Right lung (tissue), 10 donors: ENCODE measurements at places on chromosomes 4 and X.
A peak's percentile ranks its signal among the peaks of the same experiment; 100 is the strongest.

- no peak for DNase-seq
Observed at GRCh38 chrX:14673764-14674163, 144.4 kb downstream of the GLRA2 start.

DNA sequence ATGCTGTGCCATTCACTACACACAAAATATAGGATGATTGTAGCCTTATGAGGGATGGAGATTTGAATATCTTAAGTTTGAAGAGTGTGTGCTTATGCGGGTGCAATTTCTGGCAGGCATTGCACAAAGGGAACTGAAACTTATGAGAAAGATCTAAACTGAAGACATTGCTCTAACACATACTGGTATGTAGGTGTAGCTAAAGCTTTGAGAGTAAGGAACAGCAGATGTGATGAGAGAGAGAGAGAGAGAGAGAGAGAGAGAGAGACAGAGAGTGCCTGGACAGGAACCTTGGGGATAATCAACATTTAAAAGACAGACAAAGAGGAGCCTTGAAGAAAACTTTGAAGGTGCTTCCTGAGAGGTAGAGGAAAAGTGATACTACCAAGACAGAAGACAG, 379.7 kb downstream of the SPRY1 start:
- no peak for DNase-seq

- DNase-seq: no peak
Observed at GRCh38 chr4:3756343-3757059, 9.7 kb upstream of the ADRA2C start.

DNA sequence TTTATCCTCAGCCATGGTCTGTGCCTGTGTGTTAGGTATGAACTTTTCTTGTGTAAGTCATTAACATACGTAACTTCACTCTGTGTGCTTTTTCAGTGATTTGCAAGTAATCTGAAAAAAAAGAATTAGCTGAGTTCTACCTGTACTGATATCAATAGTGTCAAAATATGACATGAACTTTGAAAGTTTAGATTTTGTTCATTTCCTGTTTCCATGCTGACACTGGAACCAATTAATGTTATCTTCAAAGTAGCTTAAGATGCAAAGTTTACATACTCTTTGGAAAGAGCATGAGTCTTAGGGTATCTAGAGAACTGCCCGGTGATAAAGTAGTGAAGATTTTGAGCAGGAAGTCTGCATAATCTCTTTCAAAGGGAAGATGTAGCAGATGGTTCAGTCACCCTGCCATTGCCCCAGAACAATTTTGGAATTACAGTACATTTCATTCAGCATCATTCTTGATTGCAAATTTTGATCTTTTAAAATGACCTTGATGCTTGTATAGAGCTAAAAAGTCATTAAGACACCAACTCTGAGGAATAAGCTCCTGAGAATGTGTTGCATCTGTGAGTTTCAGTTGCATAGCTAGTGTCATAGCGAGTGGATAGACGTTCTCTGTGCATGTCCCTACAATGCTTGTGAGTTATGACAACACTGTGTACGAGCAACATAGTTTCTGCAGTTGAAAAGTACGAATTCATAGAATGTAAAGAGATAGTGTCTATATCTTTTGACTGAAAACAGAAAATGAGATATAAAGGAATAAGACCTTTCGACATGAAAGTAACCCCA, 130.5 kb downstream of the PTTG2 start:
- no peak for DNase-seq

DNA sequence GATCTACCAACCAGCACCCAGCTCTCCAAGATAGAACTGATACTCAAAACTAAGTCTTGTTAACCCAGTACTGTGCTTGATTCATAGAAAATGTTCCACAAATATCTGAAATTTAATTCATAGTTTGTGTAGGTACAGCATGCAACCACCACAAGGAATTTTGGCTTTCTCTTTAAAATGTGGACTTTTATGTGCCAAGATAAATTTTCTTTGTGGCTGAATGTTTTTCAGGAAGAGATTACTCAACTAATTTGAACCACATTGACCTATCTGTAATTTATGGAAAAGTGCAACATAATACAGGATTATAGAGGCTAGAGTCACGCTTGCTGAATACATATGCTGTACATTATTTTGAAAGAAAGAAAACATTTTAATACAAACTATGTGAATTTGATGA, 730.8 kb downstream of the IL1RAPL1 start:
- no peak for DNase-seq

DNA sequence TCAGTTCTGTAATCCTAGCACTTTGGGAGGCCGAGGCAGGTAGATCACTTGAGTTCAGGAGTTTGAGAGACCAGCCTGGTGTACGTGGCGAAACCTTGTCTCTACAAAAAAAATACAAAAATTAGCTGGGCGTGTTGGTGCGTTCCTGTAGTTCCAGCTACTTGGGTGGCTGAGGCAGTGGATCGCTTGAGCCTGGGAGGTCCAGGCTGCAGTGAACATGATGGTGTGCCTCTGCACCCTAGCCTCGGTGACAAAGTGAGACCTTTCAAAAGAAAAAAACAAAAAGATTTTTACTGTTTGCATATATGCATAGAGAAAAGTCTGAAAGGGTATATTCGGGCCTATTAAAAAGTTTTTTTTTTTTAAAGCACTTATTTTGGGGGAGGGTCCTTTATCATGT, 76.1 kb downstream of the KDM6A start:
- DNase-seq: no peak

GRCh38 chrX:126655061-126655460, 102.4 kb upstream of the DCAF12L1 start:
- no peak for DNase-seq

- no peak for DNase-seq
Observed at GRCh38 chr4:40305328-40306170, 29.6 kb upstream of the CHRNA9 start.

- no peak for DNase-seq
Observed at GRCh38 chrX:39513836-39514235, 583.9 kb downstream of the BCOR start.

DNA sequence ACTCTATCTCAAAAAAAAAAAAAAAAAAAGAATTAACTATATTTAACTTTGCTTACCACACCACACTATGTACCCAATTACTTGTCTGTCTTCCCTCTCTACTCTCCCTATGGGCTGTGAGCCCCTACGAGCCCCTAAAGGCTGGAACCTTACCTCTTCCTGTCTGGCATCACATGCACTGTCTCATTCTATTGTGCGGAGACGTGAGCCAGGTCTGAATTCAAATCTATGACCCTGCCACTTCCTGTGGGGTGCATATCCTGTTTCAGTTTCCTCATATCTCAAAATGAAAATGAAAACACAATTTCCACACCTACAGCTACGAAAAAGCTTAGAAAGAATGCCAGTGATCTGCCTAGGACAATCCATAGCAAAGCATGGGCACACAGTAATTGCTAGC, 42.9 kb upstream of the HS3ST1 start:
- no peak for DNase-seq

DNA sequence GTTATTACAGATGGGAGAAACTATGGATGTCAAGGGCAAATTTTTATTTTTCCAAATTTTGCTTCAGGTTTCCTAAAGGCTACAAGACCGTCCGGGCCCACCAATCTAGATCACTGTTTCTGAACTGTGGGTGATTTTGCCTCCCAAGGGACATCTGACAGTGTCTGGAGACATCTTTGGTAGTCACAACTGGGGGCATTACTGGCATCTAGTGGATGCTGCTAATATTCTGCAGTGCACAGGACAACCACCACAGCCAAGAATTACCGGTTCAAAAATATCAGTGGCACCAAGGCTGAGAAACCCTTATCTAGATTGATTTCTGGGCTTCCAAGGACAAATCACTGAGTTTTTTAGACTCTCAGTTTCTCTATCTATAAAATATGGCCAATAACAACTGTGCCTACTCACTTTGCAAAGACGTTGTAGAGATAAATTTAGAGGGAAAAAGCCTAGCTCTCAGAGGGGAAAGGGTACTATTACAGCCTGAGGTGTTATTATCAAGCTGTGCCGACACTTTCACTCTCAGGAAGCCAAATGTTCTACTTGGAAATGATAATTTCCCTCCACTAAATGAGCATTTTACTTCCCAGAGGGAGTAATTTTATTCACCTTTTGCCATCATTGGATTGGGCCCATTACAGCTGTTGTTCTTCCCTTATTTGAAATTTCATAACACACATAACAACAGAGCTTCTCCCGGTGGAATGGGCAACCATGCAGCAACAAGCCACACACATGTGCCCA, 442.1 kb downstream of the CENPC start:
- DNase-seq: no peak

GRCh38 chrX:77622672-77623071, 163.3 kb downstream of the ATRX start:
- DNase-seq: no peak

DNA sequence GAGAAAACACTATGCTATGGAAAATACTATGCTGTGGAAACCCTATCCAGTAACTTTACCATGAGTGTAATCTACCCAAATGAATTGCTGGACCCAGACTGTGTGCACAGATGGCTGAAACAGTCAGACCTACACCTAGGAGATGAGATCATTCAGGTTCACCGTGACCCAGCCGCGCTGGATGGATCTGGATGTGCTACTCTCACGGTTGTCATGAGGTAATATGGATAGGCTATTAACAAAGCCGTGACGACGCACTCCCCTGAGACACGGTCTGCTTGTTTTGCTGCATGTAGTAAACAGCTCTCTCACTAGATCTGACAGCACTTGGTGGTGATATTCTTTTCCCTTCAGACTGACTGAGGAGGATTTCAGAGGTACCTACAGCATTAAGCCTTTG, 832.5 kb upstream of the GRID2 start:
- no peak for DNase-seq

- DNase-seq: no peak
Observed at GRCh38 chr4:69092190-69092589, 4.1 kb upstream of the UGT2B7 start.

- no peak for DNase-seq
Observed at GRCh38 chrX:1281521-1281920, 12.9 kb downstream of the CSF2RA start.

- DNase-seq: no peak
Observed at GRCh38 chr4:172207886-172208285, 394.7 kb downstream of the GALNTL6 start.

DNA sequence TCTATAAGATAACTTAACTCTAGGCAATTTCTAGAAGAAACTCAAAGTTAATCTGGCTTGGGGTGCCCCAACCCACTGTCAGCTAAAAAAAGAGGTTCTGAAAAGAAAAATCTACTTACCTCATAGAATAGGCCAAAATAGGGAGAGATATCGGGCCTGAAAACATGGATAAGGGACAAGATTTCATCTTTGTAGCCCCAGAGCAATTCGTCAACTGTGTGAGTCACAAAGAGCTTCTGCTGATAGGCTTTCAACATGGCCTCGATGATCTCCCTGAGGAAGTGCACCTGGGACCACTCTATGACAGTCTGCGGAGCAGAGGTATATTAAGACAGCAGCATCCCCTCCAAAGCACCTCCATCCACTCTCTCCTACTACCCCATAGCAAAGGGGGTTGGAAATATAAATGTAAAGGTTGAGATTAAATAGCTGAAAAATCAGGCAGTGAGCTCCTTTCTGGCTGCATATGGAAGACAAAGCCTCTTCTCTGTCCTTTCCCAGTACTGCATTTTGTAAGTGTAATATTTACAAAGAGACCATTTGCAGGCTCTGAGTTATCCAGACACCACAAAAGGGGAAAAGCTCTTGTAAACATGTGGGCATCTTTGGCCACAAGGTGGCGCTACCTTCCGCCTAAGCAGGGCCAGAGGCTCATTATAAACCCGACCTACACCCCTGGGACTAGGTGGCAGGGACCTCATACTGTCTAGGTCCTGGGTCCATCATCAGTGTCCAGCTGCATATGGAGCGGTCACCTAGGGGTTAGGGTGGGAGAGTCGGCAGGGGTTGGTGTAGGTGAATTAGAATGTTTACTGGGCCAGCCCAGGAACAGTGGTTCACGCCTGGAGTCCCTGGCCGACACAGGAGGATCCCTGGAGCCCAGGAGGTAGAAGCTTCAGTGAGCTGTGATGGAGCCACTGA, 31.5 kb upstream of the NUP54 start:
- DNase-seq: peak; percentile 76

- no peak for DNase-seq
Observed at GRCh38 chrX:155662282-155662681, 49.5 kb upstream of the TMLHE start.

DNA sequence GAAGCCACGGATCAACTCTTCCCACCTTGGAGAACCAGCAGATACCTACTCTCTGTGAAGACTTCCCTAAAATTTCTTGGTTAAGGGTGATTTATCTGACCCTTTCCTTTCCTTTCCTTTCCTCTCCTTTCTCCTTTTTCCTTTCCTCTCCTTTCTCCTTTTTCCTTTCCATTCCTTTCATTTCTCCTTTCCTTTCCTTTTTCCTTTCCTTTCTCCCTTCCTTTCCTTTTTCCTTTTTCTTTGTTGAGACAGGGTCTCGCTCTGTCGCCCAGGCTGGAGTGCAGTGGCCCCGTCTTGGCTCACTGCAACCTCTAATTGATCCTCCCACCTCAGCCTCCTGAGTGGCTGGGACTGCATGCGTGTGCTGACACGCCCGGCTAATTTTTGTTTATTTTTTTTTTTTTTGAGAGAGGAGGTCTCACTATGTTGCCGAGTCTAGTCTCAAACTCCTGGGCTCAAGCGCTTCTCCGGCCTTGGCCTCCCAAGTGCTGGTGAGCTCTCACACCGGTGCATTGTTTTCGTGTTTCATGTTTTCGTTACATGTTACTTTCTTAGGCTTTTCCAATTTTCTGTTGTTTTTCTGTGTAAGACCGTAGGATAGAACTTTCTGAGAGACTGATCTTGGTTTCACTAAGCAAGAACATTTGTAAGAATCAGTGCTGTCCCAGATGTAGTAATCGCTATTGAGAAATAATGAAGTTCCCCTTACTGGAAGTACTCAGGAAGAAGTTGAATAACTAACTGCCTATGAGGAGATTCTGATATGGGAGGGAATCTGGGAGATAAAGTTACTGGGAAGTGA, 2.0 kb downstream of the TMEM165 start:
- DNase-seq: no peak

- no peak for DNase-seq
Observed at GRCh38 chr4:146855761-146856160, 89.9 kb downstream of the TTC29 start.

GRCh38 chr4:127251423-127251822, 381.3 kb upstream of the INTU start:
- DNase-seq: no peak

DNA sequence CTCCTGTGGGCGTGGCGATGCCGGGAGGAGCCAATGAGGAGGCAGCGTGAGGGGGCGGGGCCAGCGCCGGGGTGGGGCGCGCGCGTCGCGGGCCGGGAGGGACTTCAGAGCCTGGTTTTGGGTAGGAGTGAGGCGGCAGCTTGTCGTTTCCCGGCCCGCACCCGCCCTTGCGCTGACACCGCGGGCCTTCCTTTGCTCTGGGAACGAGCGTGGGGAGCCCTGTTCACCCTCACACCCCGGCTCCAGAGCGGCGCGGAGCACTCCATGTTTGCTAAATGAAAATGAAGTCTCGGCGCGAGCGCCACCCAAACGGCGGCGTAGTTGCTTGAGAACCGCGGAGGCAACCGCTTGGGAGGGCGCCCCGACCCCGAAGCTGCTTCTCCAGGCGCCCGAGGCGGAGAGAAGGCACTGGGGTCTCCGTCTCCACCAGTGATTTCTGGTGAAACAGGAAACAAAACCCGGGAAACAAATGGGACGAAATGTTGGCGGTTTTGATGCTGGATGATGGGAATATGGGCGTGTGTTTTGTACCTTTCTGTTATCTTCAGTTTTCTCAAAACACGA, 497 bp upstream of the GRPEL1 start:
- no peak for DNase-seq
